ENCODE measurements at places on chromosomes 4 and X.

GRCh38 chr4:166673911-166674310, 560.4 kb downstream of the SPOCK3 start:
- no peak for DNase-seq

GRCh38 chr4:626201-627091, 1.1 kb downstream of the PDE6B start:
- DNase-seq, result no peak

DNA sequence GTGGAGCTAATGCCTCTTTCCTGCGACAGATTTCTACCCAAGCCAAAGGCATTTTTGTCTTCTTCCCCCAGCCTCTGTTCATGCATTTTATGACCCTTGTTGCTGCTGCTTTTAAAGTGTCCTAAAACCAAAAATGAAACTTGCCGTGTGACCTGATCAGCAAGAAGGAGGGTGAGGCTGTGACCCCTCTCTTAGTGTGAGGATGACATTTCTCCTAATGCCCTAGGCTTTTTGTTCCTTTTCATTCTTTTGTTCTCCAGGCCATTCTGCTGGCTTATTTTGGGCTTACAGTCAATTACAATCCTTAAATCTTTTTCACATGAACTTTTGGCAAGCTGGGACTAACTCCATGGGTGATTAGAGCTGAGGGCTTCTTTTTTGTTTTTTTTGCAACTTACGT, 34.4 kb downstream of the PTTG2 start:
- DNase-seq, result no peak

GRCh38 chr4:162685410-162685809, 481.3 kb downstream of the NAF1 start:
- DNase-seq, result no peak

- DNase-seq, result peak; percentile 74
Measured at GRCh38 chr4:95572304-95572991, 23.7 kb upstream of the UNC5C start.

GRCh38 chr4:99664716-99665115, 7.1 kb upstream of the C4orf54 start:
- no peak for DNase-seq

- DNase-seq, result no peak
Measured at GRCh38 chrX:97844161-97844560, 960.5 kb downstream of the RPA4 start.

GRCh38 chr4:40915318-40916217, 165.8 kb downstream of the NSUN7 start:
- no peak for DNase-seq

DNA sequence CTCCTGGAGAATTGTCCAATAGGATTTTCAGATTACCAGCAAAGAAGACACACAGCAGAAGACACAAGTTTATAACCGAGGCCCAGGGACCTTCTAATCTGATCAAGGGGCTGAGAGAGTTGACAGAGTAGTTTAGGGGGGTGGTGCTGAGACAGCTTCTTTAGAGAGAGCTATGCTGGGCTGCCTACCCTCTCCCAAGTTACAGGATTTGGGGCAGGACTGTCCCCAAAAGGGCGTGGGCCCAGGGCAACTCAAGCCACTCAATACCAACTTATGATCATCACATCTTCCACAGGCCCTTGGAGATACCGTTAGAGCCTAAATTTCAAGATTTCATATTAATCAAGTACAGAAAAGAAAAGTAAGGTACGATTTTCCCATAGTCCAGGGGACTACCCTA, 43.0 kb downstream of the PDHA1 start:
- no peak for DNase-seq

GRCh38 chr4:24771241-24771640, 24.1 kb upstream of the SOD3 start:
- DNase-seq, result peak; percentile 53

DNA sequence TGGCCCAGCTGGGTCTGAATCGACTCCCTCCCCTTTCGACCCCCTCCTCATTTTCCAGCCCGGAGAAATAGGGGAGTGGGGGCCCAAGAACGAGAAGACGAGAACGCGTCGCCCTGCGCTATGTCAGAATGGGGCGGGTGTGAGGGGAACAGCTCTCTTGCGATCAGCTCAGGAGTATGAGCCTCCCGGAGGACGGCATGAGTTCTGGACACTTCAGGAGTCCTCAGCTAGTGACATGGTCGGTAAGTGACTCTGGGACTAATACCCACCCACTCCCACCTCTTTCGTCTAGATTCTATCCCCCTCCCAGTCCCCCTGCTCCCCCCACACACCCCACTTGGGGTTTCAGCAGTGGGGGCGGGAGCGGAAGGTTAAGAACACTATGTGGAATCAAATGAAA, 944 bp downstream of the KLF8 start:
- DNase-seq, result peak; percentile 23

DNA sequence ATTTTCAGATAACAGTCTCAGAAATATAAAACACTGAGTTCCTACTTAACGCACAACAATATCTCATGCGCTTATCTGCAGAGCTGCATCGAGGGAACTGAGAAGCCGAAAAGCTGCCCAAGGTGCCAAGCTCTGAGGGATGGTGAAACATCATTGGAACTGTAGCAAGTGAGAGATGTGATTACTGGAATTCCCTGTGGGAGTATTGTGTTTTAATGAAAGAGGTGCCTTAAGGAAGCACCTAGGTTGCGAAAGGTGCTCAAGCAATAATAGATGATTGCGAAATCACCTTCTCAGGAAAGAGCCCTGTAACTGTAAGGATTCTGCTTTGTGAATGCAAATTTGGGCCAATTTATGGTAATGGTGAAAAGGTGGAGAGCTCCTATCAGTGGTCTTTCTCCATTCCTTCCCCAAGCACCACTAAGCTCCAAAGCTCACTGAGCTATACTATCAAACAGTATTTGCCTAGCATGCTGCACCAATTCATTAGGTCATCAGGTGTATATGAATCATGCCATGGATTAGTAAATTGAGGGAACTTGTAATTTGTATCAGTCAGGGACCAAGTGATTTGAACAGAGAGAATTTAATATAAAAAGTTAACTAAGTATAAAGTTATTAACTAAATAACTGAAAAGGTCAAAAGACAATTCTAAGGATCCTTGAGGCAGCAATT, 59.0 kb upstream of the ATP8A1 start:
- DNase-seq, result no peak

DNA sequence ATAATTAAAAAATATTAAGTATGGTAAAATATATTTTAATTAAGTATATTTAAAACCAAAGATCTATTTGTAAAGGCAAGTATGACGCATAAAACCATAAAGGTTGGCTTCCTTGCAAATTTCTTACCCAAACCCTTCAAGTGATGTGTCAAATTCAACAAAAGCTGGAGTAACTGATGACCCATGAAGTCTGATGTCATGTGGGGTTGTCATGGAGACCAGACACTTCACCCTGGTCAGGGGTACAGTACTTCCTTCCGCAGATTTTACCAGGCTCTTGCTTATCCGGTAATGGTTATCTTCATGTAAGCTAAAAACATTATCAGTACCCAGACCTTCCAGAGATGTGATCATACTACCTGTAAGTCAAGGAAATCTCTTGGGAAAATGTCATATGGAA, 170.1 kb downstream of the WDFY3 start:
- DNase-seq, result no peak

DNA sequence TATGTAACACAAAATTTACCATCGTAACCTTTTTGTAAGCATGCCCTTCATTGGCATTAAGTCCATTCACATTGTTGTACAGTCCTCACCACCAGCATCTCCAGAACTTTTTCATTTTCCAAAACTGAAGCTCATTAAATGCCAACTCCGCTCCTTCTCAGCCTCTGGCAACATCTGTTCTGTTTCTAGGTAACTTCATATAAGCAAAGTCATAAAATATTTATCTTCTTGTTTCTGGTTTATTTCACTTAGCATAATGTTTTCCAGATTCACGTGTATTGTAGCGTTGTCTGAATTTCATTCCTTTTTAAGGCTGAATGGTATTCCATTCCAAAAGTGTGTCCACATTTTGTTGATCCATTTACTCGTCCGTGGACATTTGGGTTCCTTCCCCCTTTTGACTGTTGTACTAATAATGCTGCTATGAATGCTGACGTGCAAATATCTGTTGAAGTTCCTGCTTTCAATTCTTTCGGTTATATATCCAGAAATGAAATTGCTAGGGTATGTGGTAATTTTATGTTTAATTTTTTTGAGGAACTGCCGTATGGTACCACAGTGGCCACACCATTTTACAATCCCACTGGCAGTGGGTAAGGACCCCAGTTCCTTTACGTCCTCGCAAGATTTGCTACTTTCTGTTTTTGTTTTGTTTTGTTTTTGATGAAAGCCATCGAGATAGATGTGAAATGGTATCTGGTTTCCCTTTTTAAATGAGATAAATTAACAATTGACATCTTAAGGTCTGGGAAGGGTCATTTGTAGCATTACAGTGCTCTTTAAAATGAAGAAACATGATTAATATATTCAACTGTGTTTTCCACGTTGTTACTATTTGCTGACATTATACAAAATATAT, 63.4 kb downstream of the PTTG2 start:
- DNase-seq, result peak; percentile 36

DNA sequence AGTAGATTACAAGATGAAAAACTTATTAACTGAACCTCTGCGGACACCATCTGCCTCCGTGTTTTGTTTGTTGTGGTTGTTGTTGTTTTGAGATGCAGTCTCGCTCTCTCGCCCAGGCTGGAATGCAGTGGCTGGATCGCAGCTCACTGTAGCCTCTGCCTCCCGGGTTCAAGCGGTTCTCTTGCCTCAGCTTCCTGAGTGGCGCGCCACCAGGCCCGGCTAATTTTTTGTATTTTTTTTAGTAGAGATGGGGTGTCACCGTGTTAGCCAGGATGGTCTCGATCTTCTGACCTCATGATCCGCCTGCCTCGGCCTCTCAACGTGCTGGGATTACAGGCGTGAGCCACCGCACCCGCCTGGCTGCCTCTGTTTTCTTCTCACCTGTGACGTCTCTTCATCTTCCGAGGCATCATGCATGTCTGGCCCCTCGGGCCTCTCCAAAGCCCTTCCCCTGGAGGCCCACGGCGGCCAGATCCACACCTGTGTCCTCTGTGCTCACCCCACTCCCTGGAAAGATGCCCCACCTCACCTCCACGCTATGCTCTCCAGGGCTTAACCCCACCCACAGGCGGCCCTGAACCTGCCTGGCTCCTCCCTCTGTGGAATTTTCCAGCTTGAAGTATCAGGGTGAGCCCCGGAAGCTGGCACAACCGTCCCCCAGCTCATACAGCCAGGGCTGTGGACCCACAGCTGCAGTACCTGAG, 77.0 kb upstream of the MXD4 start:
- DNase-seq, result no peak

DNA sequence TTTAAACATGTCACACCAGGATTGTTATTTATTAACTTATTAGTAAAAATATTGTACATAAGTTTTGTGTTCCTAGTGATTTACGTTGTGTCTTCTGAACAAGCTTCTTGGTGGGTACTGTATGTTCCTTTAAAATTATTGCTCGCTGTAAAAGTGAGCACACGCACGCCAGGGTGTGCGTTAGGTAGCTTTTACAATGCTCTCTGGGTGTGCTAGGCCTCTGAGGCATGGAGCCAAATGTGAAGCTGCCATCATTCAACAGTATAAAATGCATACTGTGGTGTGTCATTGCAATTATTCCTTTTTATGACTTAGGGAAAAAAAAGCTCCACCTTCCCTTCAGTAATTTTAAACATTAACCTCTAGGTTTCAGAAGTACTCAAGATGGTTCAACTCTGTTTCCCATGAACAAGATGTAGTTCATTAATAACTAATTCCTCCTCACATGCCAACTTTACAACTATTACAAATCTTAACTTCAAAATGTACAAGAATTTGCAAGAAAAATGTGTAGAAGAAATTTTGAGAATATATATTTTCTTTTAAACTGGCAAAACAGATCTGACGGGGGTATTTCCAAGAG, 42.4 kb downstream of the ATOH1 start:
- DNase-seq, result no peak

GRCh38 chr4:148589182-148589581, 147.0 kb upstream of the NR3C2 start:
- no peak for DNase-seq

DNA sequence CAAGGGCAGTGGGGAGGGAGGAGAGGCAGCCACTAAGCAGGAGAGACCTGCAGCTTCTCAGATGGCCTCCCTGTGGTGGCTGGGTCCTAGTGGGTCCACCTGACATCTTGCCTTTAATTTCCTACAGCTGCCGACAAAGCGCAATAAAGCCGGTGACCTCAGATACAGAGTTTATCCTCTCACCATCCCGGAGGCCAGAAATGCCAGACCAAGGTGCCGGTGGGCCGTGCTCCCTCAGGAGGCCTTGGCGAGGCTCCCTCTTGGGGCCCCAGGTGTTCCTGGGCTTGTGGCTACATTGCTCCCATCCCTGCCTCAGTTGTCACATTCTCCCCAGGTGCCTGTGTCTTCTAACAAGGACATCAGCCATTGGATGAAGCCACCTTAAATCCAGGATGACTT, 103.0 kb downstream of the ADRA2C start:
- no peak for DNase-seq

DNA sequence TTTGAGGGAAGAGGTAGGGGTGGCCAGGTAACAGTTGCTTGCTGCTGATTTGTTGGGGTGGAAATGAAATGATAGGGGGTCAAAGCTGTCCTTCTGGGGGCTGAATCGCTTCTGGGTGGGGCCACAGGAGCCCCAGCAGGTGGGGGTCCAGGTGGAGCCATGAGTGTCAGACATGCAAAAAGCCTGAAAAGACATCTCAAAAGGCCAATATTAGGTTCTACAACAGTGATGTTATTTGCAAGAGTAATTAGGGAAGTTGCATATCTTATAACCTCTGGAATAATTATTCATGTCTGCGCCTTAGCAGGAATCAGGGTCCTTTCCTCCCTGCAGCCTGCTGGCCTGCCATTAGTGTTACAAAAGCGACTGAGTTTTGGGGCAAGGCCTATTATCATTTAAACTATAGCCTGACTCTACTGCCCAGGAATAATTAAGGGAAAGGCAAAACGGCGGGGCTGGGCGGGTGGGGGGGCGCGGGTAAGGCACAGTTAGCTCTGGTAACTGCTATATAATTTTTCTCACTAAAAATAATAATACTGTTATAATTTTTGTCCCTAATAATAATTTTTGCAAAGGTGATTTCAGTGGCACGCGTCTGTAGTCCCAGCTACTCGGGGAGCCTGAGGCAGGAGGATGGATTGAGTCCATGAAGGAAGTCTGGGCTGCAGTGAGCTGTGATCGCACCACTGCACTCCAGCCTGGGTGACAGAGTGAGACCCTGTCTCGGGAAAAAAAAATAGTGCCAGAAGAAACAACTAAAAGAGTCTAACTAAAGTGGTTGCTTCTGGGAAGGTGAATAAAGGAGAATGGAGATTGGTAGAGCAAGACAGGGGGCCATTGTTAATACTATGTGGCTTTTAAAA, 145.7 kb downstream of the MAGEB17 start:
- DNase-seq, result no peak

- peak; percentile 58 for DNase-seq
Measured at GRCh38 chrX:11363069-11363594, 69.9 kb downstream of the AMELX start.

DNA sequence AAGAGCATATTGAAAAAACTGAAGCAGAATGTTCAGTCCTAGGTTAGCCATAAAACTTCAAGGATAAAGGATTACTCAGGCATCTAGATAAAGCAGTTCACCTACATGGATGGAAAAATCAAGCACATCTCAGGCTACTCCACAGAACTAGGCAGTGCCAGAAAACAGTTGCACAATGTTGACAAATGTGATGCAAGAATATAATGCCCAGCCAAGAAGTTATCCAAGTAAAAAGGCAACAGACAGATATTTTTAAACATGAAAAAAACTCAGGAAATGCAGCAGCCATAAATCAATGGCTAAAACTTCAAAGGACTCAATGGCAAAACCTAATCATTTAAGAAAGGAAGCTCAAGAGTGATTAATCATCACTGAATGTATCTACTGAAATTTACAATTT, 456.0 kb upstream of the FAM241A start:
- DNase-seq, result peak; percentile 11

Data from muscle of leg (tissue), 16 donors.